DMS 273 treated with DMSO at 0.1 percent for 48 hours (cell line): ENCODE measurements at places on chromosomes 3 and 15.

DNA sequence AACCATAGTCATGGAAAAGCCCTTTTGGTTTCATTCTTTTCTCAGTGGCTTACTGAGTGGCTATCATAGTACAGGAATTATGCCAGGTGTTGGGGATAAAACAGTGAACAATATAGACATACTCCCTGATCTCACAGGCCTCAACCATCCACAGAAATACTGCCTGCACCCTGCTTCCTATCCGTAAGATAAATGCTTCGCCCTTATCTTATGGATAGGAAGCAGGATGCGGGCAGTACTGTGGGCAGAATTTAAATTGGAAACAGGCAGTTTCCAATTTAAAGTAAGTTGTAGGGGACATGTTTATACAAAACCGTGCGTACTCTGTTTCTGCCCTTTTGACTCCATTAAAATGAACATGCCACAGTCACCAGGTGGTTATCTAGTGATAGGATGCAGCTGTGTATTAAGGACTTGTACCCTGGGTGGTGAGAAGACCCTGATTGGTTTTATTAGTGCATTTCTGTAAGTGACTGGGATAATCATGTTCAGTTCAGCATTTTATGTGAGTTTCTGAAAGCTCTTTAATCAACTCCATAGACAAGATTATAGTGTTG is 141.8 kb upstream of the BHLHE40 start:
- no peak for DNase-seq

DNA sequence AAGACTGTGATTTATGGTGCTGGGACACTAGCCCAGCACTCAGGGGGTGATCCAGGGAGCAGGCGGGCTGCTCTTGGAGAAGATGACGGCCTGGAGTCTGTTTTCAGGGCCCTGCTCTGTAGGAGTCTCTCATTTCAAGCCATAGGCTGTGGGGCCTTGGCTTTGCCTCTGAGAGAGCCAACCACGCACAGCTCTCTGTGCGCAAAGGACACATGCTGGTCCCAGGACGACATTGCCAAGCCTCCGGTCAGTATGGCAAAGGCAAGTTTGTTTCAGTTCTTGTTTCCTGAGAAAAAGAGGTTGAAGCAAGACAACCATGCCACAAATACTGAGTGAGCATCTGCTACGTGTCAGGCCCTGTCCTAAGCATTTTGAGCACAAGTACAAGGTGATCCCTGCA is 197.1 kb downstream of the EPHB1 start:
- no peak for DNase-seq

DNA sequence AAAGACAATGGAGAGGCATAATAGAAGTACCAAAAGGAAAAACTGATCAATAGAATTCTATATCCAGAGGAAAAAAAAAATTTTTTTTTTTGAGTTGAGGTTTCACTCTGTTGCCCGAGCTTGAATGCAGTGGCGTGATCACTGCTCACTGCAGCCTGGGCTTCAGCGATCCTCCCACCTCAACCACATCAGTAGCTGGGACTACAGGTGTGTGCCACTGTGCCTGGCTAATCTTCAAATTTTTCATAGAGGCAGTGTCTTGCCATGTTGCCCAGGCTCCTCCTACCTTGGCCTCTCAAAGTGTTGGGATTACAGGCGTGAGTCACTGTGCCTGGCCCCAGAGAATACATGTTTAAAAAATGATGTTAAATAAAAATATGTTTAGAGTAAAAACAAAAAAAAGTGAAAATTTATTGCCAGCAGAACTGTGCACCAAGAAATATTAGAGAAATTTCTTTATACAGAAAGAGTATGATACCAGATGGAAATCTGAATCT is 154.3 kb upstream of the ZBTB20 start:
- DNase-seq: no peak

DNA sequence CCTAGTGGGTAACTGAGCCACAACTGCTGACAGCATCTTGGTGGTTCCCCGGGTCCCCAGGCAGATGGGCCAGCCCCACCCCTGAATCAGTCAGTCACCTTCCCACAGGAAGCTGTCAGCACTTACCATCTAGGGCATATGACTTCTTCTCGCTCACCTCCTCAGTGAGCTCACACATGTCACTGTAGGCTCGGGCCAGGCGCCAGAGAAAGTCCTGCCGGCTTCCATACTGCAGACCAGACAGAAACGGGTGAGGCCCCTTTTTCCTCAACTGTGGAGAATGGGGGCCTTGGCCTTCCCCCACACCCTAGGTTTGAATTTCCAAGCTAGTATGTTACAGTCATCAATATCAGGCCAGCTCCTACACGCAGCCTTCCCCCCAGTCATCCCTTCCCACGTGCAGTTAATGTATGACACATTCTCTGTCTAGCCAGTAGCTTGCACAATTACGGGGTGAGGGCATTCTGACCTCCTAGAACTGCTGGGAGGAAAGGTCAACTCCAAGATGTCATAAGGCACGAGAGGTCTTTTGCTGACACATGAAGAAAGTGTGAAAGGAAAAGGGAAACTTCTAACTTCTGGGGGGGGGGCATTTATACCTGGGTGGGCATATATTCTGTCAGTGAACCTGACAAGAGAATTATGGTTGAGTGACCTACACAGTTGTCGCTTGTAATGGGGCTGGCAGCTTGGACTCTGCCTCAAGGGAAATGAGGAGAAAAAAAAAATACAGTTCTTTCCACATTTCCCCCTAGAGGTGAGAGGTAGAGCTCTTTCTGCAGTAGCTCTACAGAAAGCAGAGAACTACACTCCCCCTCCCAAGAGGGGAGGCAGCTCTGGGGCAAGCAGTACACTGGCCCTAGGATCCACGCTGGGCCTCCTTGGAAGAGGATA is 10.9 kb downstream of the RMDN3 start:
- DNase-seq: no peak

DNA sequence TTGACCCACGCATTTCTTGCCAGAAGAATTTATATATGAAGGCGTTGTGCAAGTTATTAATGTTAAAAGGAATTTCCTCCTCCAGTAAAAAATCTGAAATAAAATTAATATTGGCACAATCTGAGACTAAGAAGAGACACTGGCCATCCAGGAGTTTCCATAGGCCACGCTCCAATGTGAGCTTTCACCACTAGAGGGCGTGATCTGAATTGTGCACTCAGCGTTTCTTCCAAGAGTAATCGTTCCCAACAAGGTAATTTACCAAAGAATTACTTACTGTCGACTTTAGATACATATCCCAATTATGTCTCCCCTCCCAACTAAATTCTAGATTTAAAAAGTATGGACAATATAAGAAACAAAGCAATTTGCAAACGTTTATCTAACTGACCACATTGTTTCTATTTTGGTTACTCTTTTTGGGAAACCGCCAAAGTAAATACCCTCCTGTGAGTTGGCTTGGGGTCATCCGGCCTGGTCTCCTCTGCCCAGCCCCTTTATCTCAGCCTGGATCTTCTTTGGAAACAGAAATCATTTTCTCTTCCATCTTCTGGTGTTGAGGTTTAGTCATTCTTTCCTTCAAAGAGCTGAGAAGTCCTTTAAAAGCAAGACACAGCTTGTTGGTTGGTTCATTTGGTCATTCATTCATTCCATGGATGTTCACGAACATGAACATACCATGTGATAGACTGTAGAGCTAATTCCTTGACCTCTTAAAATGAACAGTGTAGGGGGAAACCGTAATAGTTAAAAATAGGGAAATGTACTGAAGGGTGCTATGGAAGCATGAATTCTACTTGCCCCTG is 26.2 kb downstream of the POLR2M start:
- DNase-seq: no peak

DNA sequence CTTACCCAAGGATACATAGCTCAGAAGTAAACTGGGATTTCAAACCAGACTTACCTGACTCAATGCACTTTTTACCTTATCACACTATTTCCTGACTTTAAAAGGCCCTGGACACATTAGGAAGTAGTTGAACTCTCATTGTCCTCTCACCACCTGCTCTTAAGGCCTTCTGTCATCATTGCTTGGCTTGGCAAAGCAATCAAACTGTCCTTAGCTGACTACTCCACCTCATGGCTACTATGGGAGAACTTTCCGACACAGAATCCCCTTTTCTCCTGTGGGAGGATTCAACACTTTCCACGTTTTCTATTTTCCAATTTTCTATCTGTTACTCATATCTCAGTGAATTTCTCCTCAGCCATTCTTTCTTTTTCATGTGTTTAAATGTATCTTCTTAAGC is 55.4 kb downstream of the ZNF148 start:
- DNase-seq: no peak
